Lung (tissue), 17 donors: ENCODE measurements at places on chromosomes 6 and 20.

DNA sequence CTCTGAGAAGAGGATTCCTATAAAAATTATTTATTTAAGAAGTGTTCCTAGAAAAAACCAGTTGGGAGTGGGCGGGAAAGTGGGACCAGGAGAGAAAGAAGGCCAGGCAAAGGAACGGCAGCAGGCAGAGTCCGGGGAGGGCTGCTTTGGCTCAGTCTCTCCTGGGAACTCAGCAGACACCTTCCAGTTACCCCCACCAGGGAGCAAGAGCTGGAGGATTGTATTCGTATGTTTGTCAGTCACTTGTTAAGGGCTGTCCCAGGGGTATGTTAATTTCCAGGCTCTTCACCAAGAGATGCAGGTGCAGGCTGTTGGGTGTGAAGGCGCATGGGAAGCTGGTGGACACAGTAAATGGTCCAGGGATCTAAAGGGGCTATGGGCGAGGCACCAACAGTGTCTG, 53.0 kb upstream of the CHD6 start:
- DNase-seq: no peak

DNA sequence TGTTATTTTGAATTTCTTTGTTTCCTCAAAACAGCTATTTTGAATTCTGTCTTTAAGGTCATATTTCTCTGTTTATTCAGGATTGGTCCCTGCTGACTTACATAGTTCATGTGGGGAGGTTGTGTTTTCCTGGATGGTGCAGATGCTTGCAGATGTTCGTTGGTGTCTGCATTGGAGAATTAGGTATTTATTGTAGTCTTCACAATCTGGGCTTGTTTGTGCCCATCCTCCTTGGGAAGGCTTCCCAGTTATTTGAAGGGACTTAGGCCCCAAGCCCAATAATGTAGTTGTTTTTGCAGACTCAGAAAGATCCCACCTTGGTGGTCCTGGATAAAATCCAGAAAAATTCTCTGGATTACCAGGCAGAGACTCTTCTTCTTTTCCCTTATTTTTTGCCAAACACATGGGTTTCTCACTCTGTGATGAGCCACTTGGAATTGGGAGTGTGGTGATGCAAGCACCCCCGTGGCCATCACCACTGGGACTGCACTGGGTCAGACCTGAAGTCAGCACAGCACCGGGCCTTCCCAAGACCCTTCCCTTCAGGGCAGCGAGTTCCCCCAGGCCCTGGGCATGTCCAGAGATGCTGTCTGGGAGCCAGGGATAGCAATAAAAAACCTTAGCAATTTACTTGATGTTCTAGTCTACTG, 81.6 kb upstream of the EZR start:
- no peak for DNase-seq

DNA sequence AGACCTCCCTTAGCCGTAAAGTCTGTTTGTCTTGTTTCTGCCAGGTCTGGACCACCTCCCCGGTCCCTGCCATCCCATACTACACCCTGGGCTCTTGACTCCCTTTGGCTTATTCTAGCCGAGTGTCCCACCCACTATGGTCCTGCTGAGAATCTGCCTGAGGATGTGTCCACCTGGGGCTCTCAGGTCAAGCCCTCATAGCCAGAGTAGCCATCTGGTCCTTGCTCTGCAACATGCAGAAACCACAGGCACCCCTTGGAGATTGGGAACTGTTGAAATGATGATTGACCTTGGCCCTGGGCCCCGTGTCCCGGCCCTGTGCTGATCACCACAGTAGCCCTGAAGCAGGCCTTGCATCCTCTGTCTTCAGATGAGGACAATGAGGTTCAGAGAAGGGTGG, 44.0 kb downstream of the VSTM2L start:
- DNase-seq: no peak

DNA sequence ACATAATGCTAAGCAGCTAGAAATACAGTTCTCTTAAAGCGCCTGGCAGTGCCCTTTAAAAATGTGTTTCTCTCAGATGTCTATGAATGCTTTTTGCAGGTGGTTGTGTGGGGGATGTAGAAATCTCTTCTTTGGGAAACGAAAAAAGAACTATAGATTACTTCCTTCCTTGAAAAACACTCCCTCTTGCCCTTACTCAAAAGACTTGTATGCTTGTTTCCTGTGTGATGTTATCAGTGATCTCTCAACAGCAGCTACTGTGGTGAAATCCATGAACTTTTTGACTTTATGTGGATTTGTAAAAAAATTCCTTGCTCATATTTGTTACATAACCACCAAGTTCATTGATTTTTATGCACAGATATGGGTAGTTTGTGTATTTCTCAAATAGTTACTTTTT, 916.5 kb downstream of the QKI start:
- DNase-seq: no peak

GRCh38 chr6:13803581-13803980, 10.8 kb downstream of the MCUR1 start:
- DNase-seq: no peak

GRCh38 chr6:122651604-122652003, 41.4 kb downstream of the PKIB start:
- no peak for DNase-seq

DNA sequence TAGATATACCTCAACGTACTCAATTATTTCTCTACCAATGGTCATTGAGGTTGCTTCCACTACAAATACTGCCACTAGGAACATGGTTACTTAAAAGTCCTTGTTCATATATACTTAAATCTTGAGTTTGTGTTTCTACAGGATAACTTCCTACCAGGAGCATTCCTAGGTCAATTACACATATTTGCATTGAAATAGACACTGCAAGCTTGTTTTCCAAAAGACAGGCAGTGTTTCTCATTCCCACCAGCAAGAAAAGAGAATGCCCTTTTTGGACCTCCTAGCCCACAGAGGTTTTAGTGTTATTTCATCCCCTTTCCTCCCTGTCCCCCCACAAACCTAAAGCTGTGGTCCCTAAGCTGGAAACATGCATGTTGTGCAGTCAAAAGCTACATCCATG, 177.3 kb downstream of the ID4 start:
- no peak for DNase-seq

- DNase-seq: no peak
These were observed 78.1 kb downstream of the HFE start for GRCh38 chr6:26165261-26165790.

DNA sequence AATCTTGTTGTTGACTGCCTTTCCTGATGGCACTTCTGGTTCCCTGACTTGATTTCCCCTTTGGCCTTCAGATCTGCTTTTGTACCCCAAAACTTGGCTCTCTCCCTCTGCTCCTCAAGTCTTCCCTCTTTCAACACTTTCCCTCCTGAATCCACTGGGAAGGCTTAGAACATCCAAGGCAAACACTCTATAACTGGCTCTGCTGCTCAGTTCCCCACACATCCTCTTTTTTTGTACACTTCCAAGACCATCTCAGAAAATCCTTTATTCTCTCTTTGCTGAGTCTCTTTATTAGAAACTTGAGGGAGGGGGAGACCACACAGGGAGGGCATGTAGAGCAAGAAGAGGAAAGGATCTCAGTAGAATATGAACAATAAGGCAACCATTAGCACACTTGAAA, 354.1 kb downstream of the KIF16B start:
- DNase-seq: no peak

DNA sequence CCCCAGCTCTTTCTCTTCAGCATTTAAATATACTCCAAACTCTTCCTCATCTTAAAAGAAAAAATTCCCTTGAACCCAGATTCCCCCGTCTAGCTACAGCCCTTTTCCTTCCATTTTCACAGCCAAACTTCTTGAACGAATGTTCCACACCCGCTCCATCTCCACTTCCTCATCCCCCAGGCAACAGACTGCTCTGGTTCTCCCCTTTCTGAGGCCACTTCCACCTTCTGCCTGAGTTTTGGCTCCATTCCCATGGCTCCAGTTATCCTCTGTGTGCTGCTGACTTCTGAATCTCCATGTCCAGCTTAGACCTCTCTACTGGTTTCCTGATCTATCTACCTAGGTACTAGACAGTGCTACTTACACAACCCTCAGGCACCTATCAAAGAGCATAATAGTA, 106.4 kb downstream of the RALGAPA2 start:
- no peak for DNase-seq

- no peak for DNase-seq
These were observed 54.4 kb downstream of the TGM2 start for GRCh38 chr20:38110525-38111178.

GRCh38 chr20:53586640-53587039, 7.0 kb downstream of the ZNF217 start:
- no peak for DNase-seq

DNA sequence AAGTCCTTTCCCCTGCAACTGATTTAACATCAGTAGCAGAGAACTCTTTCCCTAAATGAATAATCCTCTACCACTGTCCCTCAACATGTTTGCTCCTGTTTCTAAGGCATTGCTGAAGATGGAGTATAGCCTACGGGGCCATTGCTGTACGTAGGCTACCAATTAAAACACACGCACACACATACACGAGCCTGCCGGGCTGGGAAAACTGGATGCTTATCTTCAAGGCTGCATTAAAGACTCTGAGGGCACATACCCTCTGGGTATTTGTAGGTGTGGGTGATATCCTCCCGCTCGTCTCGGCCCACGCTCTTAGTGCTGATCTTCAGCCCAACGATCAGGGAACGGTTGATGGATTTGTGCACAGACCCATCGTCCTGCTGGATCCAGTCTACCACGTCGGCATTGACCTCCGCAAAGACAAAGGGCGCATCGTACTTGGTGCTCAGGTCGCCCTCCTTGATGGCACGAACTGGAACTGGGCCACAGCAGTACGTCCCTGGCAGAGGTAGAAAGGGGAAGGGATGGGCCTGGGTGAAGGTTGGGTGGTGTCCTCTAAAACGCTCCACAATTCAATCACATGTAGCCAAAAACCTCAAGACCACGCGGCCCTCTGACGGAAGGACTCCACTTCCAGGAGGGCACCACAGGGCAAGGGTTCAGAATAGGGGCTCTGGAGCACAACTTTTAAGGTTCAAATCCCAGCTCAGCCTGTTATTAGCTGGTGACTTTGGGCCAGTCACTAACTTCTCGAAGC, 25.7 kb downstream of the TGM2 start:
- peak; percentile 8 for DNase-seq
